ENCODE measurements at places on chromosomes 7 and 10. TPM values are rescaled to one million over a fixed set of nuclear protein-coding genes. Genes with fewer than 3 reads are reported as not detected.

Gene GNAI1
- total RNA-seq = 101 TPM

Gene TMEM196
- total RNA-seq = not detected

Gene GIMAP4
- total RNA-seq = 24.2 TPM

Gene SPDYE16
- total RNA-seq = 0.53 TPM

Gene CPA2
- 0.18 TPM for total RNA-seq

Gene ORC5
- 22.8 TPM for total RNA-seq

Gene GIMAP1
- total RNA-seq = 2.6 TPM

Gene BMI1
- total RNA-seq = 62.5 TPM

Gene CDH23
- 6.7 TPM for total RNA-seq

Gene MAT1A
- 0.47 TPM for total RNA-seq

Gene MTURN
- 78.1 TPM for total RNA-seq

Gene ZNF488
- total RNA-seq = 2.4 TPM

Gene SMO
- total RNA-seq = 75.1 TPM

Gene IDI2
- not detected for total RNA-seq

Gene PIP4K2A
- 29.1 TPM for total RNA-seq

Gene SAMD9L
- total RNA-seq = 6.0 TPM

Gene AQP1
- 143 TPM for total RNA-seq

All from metanephros (tissue), 2 donors.